ENCODE measurements at places on chromosomes 13 and 19.

DNA sequence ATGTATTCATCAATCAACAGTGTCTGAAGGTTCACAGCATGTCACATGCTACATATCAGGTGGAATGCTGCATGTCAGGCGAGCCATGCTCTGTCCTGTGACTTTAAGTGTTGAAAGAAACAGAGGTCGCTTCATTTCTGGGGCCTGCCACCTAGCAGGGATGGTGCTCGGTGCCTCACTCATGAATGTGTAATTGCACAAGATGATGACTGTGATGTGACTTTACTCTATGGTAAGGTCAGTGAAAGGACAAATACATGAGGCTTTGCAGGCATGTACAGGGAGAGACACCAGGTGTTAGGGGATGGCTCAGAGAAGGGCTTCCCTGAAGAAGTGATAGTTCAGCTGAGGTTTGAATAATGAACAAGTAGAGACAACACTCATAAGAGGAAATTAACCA, 66.7 kb downstream of the FRY start:
- DNase-seq: no peak

DNA sequence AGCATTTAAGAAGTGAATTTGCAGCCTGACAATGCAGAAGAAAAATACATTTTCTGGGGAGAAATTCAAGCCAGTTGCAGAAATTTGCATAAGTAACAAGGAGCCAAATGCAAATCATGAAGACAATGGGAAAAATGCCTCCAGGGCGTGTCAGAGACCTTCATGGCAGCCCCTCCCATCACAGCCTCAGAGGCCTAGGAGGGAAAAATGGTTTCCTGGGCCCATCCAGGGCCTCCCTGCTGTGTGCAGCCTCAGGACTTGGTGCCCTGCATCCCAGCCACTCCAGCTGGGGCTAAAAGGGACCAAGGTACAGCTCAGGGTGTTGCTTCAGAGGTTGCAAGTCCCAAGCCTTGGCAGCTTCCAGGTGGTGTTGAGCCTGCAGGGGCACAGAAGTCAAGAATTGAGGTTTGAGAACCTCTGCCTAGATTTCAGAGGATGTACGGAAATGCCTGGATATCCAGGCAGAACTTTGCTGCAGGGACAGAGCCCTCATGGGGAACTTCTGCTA, 16.7 kb upstream of the ITM2B start:
- no peak for DNase-seq

DNA sequence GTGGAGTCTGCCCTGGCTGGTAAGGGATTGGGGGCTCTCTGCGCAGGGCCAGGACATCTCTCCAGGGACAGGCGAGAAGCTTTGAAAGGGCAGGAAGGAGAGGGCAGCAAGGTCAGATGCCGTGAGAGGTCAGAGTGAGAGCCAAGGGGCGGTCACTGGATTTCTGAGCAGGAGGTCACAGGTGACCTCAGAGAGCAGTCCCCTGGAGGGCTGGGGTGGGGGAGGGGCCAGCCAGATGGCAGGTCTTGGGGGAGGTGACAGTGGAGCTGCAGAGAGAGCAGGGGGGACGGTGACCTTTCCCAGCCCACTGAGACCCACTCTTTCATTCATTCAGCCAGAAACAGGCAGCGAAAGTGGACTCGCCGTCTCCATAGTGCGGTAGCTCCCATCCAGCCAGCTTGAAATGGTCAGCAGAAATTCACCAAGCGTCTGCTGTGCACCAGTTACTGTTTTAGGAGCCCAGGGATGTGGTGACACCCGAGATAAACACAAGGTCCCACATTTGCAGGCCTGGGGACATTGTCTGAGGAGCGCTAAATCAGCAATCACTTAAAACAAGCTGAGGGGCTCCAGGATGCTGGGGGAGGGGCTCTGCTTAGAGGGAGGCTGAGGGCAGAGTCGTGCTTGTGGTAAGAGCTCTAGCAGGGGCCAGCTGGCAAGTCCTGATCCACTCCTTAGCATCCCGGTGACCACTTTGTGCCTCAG, 10.2 kb downstream of the CARM1 start:
- DNase-seq: no peak

GRCh38 chr13:90233933-90234672, 1113.4 kb upstream of the MIR17HG start:
- no peak for DNase-seq

- no peak for DNase-seq
Measured at GRCh38 chr13:40562975-40563349, 103.5 kb downstream of the FOXO1 start.

DNA sequence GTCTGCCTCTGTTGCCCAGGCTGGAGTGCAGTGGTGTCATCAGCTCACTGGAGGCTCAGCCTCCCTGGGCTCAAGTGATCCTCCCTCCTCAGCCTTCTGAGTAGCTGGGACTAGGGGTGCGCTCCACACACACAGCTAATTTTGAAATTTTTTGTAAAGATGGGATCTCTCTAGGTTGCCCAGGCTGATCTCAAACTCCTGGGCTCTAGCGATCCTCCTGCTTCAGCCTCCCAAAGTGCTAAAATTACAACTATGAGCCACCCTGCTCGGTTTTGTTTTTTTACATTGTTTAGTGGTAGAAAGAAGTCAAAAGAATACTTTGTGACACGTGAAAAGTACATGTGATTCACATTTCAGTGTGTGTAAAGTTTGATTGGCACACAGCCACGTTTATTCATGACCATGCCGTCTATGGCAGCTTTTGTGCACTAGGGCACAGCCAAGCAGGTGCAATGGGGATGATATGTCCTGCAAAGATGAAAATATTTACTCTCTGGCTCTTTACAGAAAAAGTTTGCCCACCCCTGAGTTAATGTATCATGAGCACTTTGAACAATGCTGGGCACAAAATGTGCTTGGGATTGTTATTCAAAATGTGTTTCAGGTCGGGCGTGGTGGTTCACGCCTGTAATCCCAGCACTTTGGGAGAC, 16.2 kb upstream of the NFIC start:
- no peak for DNase-seq

DNA sequence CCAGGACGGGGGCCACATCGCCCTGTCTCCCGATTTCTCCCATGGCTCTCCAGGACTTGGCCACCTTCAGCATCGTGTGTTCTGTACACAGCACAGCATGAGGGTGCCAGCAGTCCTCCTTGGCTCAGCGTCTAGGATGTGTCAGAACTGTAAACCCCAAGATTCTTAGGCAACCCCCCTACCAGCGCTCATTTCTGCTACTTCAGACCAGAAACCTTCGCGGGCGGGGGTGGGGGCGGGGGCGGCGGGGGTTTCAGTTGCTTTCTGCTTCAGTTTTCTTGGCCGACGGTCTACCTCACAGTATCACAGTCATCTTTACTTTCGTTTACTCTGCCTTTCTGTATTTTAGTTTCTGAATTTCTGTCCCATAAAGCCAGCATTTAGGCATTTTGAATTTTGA, 82.4 kb downstream of the GGACT start:
- DNase-seq: no peak

- DNase-seq: no peak
Measured at GRCh38 chr13:43196086-43196621, 172.8 kb downstream of the DNAJC15 start.

- no peak for DNase-seq
Measured at GRCh38 chr19:19105365-19106055, 32.8 kb downstream of the TMEM161A start.
